Urothelium cell line (cell line): ENCODE measurements at places on chromosomes 3 and 15.

GRCh38 chr3:114673481-114673880, 379.7 kb downstream of the TIGIT start:
- DNase-seq = no peak

DNA sequence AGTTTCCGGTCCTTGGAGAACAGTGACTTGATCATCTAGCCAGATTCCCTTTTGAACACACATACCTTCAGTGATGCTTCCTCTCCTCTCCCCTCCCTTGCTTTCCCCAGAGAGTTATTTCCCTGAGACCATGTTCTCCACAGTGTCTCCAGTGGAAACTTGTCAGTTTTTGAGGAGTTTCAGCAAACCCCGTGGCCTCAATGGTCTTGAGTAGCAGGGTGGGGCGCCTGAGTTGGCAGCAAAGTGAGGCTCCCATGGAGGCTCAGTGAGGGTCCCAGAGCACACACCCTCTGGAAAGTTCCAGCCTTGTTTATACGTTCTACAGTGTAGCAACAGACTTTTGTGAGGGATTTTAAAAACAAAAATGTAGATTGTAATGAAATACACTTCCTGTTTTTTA, 135.1 kb downstream of the LRRC28 start:
- DNase-seq = no peak

GRCh38 chr15:25329696-25330095, 109.1 kb downstream of the UBE3A start:
- DNase-seq = no peak

DNA sequence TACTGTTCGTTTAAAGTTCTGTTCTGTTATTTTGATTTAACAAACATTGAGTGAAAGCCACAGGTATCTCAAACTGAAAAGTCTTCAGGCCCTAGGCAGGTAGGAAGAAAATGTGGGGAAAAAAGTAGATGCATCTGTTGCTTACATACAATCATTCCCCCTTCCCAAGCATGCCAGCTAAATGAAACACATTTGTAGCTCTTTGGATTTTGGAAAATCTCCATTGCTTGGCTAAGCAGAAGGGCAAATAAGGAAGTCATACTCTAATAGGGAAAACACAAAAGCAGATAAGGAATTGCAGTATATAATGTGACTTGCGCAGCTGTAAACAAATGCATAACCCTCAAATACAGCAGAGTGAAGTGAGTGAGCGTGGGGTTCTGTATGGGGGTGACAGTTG, 375.9 kb downstream of the FGF12 start:
- no peak for DNase-seq

- DNase-seq = no peak
These were observed 353.6 kb upstream of the ZNF717 start for GRCh38 chr3:76138921-76139320.
